Stimulated activated CD8-positive, alpha-beta memory T cell treated with anti-CD3 and anti-CD28 coated beads, Interleukin-4, amount 100 ng/mL, for 4 hours (primary cell): ENCODE measurements at places on chromosomes 7 and 10.

DNA sequence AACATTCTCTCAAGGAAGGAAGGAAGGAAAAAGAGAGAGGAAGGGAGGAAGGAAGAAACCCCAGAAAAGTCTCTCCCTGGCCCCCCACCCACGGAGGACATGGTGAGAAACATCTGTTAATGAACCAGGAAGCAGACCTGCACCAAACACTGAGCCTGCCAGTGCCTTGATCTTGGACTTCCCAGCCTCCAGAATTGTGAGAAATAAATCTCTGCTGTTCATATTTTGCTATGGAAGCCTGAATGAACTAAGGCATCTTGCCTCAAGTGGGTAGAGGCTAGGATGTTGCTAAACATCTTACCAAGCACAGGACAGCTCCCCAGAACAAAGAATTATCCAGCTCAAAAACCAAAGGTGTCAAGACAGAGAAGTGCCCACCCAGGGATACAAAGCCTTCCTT, 19.1 kb downstream of the LRRC20 start:
- DNase-seq: no peak

DNA sequence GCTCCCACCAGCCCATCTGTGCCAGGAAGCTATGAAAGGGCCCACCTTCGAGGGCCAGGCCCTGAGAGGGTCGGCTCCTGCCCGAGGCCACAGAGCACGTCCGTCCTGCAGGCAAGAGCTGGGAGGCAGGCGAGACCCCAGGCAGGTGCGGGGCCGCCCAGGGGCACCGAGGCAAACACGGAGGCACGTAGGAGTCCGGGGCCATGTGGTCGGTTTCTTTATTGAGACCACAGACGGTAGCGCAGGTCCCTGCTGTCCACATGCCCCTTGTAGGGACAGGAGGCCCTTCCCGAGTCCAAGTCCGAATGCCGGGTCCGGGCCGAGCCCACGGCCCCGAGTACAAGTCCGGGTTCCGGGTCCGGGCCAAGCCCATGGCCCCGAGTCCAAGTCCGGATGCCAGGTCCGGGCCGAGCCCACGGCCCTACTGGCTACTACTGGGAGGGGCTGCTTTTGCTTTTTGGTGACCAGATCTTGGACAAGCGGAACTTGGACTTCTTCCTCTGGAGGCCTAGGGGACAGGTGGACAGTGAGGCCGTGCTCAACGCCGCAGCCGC, 25.0 kb downstream of the MICALL2 start:
- DNase-seq: no peak

DNA sequence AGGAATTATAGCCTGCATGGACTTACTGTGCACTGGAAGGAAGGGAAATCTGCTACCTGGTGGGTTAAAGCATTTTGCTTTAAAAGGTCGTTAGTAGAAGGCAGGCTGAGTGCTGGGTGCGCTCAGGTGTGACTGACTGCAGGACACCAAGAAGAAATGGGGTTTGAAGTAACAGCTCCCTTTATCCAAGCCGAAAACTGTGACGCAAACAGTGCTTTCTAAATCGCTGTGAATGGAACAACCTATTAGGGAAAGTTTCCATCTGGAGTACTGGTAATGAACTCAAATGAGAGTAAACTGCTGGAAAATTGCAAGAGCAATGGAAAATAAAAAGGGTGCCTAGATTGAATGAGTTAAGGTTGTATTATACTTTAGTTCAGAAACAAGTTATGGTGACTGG, 95.3 kb downstream of the CNNM2 start:
- DNase-seq: no peak

GRCh38 chr7:4138866-4139265, 543.2 kb upstream of the FOXK1 start:
- no peak for DNase-seq

GRCh38 chr10:14838582-14839304, 637 bp downstream of the HSPA14 start:
- no peak for DNase-seq

- DNase-seq: no peak
These were observed 19.0 kb downstream of the HYAL4 start for GRCh38 chr7:123864012-123864411.

GRCh38 chr7:101833799-101834198, 16.4 kb downstream of the CUX1 start:
- DNase-seq: no peak

DNA sequence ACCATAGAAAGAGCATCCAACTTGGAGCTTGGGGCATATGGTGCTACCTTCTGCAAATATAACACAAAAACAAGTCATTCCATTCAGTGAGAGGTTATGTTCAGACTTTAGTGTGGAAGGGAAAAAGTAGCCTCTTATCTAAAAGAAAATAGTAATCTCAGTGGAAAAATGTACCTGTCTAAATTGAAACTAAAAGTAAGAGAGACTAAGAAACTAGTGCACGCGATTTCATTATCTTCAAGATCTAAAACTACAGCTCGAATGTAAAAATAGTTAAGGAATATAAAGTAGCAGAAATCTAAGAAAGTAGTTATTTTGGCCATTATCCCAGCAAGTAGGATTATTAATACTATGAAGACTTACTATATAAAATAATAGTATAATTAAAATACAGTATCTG, 233.0 kb upstream of the PPP1R3A start:
- DNase-seq: no peak

- no peak for DNase-seq
These were observed 49.2 kb downstream of the MKX start for GRCh38 chr10:27696466-27696865.

GRCh38 chr7:18402488-18403183, 92.9 kb upstream of the HDAC9 start:
- DNase-seq: no peak

GRCh38 chr10:67772894-67773511, 65.0 kb downstream of the DNAJC12 start:
- DNase-seq: no peak

- no peak for DNase-seq
These were observed 2.9 kb downstream of the PKD2L1 start for GRCh38 chr10:100327007-100327717.

DNA sequence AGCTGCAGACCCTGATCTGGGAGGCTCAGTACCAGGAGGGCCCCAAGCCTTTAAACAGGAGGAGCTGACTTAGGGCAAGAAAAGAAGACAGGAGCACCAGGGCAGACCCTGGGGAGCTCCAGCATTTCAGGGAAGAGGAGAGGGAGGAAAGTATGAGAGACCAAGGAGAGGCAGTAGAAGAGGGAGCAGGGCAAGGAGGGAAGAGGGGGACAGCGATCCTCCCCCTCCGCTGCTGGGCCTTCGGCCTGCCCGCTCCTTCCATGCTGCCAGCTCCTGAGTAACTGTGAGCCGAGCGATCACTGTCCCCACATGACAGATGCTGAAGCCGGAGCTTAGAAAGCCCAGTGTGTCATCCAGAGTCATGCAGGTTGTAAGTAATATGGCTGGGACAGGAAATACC, 65.9 kb downstream of the ALOX5 start:
- no peak for DNase-seq

DNA sequence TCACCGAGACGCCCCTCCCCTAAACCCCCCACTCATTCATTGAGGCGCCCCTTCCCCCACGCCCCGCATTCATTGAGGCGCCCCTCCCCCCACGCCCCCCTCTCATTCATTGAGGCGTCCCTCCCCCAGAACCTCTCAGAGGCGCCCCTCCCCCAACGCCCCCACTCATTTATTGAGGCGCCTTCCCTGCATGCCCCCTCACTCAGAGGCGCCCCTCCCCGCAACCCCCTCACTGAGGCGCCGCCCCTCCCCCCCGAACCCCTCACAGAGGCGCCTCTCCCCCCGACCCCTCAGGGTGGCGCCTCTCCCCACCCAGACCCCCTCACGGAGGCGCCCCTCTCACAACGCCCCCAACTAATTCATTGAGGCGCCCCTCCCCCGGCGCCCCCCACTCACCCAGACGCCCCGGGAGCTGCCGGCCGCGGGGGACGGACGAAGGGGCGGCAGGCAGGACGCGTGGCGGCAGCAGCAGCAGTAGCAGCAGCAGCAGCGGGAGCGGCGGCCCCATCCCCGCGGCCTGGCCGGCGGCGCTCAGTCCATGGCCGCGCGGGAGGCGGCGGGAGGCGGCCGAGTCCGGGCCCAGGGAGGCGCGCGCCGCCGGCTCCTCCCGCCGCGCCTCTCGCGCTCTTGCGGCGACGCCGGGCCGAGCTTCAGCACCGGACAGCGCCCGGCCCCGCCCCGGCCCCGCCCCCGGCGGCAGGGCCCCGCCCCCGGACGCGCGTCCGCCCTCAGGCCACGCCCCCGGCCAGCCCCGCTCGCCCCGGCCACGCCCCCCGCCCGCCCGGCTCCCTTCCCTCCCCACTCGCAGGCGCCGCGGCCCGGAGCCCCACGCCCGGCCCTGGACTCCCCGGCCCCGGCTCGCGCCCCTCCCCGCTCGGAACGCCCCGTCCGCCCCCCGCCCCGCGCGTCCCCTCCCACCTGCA, at the start of gene PTPRN2:
PTPRN2 (minus strand) TSS at position 662 of the 923 bp plus-strand sequence.
- peak; percentile 12 for DNase-seq

DNA sequence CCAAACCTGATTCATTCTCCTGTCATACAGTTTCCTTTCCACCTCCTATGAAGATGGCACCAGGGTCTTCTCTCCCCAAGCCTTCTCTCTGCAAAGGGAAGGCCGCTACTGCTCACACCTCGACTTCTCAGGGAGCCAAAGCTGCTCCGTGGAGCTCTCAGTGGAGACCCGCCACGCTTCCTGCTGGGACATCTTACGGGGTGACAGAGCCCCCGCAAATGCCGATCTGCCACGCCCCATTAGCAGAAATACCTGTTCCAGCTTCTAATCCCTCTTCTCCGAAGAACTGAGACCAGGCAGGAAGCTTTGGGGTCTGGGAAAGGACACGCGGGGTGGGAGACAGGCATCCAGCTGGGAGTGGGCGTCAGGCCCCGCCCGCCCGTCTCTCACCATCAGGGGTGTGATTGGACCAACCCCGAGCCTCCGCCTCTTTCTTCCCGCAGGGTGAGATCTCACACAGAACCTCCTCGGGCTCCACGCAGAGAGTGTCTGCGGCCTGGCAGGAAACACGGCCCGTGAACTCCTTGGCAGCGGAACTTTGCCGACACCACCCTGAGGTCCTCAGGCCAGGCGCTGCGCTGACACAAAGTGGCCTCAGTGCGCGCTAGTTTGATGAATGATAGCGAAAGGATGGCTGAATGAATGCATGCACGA, 12.0 kb upstream of the CALML5 start:
- DNase-seq: no peak

DNA sequence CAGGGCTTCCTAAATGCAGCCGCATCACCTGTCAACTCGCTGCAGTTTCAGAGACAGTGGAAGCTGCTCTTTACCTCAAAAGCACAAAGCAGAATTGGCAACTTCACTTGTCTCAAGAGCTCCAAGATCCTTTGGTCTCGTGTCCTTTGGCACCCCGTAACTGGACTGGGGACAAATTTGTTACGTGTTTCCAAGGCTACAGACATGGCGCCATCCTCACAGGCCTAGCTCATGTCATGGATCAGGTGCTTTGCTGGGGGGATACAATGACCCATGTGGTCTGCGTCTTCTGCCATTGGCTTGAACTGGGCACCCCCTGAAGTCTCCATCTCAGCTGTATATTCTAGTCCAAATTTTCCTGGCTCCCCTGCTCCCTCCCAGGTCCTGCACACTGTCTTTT, 48.6 kb downstream of the CHST3 start:
- DNase-seq: no peak

DNA sequence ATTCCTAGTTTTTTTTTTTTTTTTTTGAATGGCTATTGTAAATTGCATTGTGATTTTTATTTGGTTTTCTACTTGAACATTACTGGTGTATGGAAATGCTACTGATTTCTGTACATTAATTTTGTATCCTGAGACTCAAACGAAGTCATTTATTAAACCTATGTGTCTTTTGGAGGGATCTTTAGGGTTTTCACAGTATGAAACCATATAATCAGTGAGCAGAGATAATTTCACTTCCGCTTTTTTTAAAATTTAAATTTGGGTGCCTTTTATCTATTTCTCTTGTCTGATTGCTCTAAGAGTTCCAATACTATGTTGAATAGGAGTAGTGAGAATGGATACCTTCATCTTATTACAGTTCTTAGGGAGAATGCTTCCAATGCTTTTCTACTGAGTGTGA, 102.7 kb downstream of the ZWINT start:
- no peak for DNase-seq

DNA sequence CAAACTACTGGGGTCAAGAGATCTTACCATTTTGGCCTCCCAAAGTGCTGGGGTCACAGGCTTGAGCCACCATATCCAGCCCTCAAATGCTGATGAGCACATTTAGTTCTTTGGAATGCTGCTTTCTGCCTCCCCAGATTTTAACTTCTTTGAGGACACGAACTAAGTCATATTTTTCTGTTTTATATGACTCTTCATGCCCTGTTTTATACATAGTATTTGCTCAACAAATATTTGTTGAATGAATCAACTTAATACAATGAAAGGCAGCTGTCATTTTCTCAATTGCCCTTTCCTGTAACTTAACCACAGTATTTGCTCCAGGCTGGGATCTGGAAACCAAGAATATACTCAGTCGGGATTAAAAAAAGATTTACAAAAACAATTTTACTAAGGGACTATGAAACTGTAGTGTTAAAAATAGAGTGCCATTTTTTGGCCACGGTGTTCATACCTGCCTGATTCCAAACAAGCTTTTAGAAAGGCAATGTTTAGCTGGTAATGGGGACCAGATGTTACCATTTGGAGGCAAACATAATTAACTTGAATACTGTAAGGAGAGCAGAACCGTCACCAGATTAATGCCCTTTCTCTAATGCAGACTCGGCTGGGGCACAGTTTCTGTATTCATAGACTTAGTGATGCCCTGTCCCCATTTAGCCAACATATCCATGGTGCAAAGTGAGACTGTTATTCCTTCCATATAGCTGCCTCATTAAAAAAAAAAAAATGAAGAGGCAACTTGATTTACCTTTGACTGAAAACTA, 117.6 kb downstream of the NRP1 start:
- no peak for DNase-seq

DNA sequence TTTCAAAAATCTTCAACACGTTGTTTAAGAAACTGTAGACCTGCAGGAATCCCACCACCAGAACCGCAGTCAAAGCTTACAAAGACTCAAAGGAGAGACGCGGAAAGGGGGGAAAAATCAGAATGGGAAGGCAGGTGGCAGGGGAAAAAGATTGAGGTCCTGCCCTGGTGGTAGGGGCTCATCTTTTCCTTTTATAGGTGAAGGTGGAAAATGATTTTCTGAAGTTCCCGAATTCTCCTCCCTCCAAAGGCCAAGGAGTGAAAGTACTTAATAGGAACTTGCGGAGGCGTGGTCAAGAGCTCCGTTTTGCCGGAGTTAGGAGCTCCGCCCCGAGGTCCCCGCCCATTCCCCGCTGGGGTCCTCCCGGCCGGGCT, 724 bp downstream of the BBIP1 start:
- peak; percentile 45 for DNase-seq

- no peak for DNase-seq
These were observed 8.2 kb upstream of the RHBDD2 start for GRCh38 chr7:75870557-75871161.

DNA sequence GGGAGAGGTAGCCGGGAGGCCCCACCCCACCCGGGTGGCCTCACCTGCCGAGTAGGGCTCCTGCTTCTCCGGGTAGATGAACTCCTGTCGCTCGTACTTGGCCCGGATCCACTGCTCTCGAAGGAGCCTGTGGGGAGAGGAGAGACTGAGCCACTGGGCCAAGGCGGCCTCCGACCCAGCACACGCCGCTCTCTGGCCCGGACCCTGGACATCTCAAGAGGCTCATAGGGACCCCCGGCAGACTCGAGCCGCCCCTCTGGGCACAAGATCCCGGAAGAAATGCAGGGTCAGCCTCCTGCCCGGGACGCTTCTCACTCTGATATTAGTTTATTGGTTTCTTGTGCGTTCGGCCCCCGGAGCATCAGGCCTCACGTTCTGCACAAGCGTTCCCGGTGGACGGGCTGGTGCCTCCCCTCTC, 34.5 kb downstream of the ADAP1 start:
- no peak for DNase-seq

- DNase-seq: no peak
These were observed 42.1 kb downstream of the CFAP46 start for GRCh38 chr10:132900211-132900756.
